Activated naive CD4-positive, alpha-beta T cell treated with anti-CD3 and anti-CD28 coated beads, Interleukin-2, amount 50 U/mL, for 16 hours (primary cell): ENCODE measurements at places on chromosomes 4 and X.

- no peak for DNase-seq
These were observed 20.7 kb downstream of the AR start for GRCh38 chrX:67564475-67564874.

DNA sequence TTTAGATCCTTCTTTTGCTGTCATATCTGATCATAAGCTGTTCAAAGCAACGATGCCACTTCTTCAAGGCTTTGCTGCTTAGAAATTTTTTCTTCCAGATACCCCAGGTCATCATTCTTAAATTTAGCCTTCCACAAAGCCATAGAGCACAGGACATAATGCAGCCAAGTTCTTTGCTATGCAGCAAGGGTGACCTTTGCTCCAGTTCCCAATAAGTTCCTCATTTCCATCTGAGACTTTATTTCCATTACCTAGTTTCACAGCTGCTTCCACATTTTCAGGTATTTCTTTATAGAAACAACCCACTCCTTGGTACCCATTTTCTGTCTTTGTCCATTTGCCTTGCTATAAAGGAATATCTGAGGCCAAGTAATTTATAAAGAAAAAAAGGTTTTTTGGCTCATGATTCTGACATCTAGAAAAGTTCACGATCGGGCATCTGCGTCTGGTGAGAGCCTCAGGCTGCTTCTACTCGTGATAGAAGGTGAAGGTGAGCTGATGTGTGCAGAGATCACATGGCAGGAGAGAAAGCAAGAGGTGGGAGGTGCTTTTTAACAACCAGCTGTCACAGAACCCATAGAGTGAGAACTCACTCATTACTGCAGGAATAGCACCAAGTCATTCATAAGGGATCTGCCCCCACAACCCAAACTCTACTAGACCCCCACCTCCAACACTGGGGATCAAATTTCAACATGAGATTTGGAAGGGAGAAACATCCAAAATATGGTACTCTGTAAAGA lies 11.8 kb upstream of the TASL start:
- DNase-seq = no peak

GRCh38 chrX:57964975-57965374 lies 54.7 kb upstream of the ZXDA start:
- no peak for DNase-seq

DNA sequence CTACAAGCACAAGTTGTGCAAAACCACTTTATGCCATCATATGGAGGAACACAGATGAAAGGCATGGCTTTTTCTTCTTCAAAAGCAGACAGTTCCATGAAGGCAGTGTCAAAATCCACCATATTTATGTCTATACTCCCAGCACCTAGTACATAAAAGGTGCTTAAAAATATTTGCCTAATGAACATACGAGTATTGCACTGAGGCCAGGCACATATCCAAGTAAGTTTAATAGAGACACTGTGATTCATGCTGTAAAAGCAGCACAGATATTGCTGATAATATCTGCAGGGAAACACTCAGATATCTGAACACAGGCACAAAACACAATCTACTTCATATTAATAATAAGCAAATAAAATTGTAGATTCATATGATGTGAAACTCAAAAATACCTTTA lies 48.1 kb upstream of the CXCL8 start:
- no peak for DNase-seq

GRCh38 chr4:68076194-68076593 lies 53.5 kb downstream of the TMPRSS11F start:
- no peak for DNase-seq

- no peak for DNase-seq
These were observed 118.2 kb upstream of the KIT start for GRCh38 chr4:54539500-54540029.

- DNase-seq = no peak
These were observed 52.8 kb downstream of the RBM47 start for GRCh38 chr4:40576651-40577480.
